ENCODE measurements at places on chromosomes 5 and 9.

DNA sequence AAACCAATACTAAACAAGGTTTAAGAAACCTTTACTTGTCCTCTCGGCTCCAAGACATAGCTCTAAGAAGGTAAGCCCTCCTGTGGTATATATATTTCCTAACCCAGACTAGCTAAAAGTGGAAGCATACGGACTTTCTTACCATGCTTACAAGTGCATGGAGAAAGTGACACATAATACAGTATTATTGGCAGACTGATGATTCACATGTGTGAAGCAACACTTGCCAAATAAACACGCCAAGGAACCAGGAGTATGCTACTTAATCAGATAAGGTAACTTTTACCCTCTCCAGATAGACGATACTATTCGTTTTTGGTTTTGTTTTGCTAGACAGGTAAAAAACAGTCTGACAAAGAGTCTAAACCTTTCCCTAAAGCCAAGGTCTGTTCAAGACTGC is 264.1 kb downstream of the MLLT3 start:
- DNase-seq: no peak

- DNase-seq: no peak
Measured at GRCh38 chr9:77975036-77975435, 56.6 kb downstream of the GNAQ start.

GRCh38 chr5:179269781-179270543 is 75.3 kb downstream of the ADAMTS2 start:
- no peak for DNase-seq

DNA sequence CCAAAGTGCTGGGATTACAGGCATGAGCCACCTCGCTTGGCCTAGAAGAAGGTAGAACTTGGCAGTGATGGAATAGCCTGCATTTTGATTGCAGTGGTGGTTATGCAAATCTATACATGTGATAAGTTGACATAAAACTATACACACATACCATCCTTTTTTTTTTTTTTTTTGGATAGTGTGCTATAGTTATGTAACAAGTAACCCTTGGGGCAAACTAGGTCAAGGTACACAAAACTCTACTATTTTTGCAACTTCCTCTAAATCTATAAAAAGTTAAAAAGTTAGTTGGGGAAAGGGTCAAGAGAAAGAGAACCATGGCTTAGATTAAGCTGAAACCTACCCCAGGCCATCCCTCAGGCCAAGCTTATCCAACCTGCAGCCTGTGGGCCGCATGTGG is 11.1 kb downstream of the TRIM14 start:
- no peak for DNase-seq

DNA sequence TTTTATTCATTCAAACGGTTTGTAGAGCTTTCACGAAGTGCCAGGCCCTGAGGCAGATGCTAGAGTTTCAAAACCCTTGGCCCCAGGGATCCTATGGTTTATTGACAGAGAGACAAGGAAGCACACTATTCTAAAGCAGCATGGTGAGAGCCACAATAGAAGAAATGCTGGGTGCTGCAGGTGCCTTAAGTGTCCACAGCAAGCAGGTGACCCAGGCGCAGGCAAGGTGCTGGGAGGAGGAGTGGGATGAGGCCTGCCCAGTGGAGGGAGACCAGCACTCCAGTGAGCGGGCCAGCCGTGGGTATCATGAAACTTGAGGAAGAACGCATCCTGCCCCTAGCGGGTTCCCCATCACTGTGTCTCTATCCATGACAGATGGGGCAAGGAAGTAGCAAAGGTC is 71.0 kb downstream of the OSMR start:
- no peak for DNase-seq

- DNase-seq: no peak
Measured at GRCh38 chr9:27514551-27514950, 9.5 kb upstream of the IFNK start.

GRCh38 chr5:36944607-36945225 is 68.1 kb downstream of the NIPBL start:
- no peak for DNase-seq

- DNase-seq: no peak
Measured at GRCh38 chr5:68962757-68963484, 130.9 kb upstream of the SLC30A5 start.

- DNase-seq: no peak
Measured at GRCh38 chr5:57947181-57947580, 464.6 kb upstream of the ACTBL2 start.

DNA sequence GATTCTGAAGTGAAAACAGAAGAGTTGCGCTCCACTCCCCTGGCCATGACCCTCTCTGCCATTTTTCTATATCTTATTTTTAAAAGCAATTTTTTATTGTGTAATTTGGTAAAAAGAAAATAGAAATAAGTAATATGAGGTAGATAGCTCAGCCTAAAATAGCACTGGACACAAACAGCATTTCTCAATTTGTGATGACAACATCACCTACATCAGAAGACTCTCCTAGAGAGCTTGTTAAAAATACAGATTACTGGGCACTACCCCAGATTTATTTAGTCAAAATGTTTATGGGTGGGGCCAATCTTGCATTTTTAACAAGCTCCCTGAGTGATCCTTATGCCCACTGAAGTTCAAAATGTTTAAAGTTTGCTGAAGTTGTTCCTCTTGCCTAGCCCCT is 40.5 kb upstream of the CCDC112 start:
- DNase-seq: no peak

DNA sequence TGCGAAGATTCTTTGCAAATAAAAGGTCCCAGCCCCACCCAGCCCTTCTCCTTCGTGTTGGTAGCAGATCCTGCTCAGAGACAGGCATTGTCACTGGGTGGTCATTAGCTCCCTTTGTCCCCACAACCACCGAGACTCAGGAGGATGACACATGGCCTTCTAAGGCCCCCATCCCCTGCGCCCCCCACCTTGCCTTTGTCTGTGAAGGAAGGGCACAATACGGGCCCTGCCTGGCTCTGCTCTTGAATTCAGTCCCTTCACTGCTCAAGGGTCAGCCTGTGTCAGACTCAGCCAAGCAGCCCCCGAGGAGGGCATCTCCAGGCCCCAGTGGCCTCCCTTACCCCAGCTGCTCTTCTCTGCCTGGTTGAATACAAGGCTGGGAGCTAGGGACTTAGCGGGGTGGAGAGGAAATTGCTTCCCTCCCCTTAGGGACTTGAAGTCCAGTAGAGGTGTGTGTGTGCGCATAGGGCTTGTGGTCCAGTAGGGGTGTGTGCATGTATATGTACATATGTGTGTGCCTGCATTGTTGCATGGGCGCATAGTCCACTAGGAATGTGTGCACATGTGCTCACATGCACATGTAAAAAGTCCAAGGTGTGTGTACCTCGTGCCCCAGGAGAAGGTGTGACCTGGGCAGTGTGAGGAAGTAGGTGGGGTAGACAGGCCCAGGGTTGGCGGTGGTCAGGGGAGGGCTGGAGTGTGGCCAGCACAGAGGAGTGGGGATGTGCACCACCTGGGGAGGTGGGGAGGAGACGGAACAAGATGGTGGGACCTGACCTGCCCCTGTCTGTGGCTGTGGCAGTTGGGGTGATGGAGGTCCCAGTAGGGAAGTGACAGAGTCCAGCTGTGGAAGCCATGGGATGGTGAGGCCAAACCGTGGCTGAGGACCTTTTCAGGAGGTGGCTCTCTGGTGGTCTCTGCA is 59.1 kb downstream of the PHF2 start:
- no peak for DNase-seq

DNA sequence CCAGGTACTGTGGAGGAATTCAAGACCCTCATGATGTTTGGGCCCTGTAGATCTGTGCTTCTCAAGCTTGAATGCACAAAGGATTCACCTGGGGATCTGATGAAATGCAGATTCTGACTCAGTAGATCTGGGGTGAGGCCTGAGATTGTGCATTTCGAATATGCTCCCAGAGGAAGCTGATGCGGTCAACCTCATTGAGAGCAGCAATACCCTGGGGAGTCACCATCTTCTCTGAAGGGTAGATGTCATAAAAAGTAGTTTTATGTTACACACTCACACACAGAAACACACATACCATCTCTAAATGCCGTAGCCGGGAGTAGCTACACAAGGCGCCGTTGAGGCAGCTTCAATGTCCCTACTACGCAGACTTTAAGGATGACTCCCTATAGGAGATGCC is 55.8 kb upstream of the CPEB4 start:
- DNase-seq: no peak

GRCh38 chr5:35741126-35741716 is 115.5 kb upstream of the IL7R start:
- no peak for DNase-seq

DNA sequence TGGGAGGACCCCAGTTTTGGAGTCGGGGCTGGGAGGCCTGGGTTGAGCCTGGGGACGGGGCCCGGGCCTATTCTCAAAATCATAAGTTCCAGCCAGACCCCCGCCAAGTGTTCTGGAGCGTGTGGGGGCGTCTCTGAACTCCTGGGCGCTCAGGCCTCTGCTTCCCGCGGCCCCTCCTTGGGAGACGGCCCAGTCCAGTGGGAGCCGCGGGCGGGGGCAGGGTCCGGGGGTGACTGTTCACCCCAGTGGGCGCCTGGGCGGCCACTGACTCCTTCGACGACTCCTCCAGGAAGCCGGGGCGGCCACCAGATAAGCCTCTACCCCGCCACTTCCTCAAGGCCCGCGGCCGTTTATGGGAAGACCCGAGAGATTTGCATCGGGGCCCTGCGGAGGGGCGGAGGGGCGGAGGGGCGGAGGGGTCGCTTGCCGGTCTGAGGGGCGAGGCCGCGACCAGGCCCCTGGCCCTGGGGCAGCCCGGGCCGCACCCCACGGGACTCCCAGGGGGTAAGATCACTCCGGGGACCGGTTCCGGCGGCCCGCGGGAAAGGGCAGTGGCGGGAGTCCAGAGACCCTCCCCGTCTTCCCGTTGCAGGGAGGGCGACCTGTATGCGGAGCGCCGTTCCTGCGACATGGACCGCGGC is 655 bp downstream of the TOR4A start:
- DNase-seq: no peak

- DNase-seq: no peak
Measured at GRCh38 chr5:134450374-134450773, 38.7 kb upstream of the CDKN2AIPNL start.

GRCh38 chr5:61162832-61163567 is 732 bp upstream of the SMIM15 start:
- DNase-seq: no peak

GRCh38 chr9:136856079-136856476 is 3.9 kb downstream of the MAMDC4 start:
- no peak for DNase-seq

GRCh38 chr9:129520082-129520481 is 100.8 kb downstream of the C9orf50 start:
- DNase-seq: no peak

GRCh38 chr5:124561451-124561850 is 185.0 kb downstream of the ZNF608 start:
- no peak for DNase-seq

DNA sequence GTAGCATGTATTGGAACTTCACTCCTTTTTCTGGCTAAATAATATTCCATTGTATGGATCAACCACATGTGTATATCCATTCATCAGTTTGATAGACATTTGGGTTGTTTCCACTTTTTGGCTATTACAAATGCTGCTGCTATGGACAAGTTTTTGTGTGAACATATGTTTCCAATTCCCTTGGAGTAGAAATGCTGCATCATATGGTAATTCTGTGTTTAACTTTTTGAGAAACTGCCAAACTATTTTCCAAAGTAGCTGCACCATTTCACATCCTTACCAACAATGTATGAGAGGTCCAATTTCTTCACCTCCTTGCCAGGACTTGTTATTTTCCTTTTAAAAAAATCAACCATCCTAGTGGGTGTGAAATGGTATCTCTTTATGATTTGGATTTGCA is 8.4 kb downstream of the FRRS1L start:
- no peak for DNase-seq

DNA sequence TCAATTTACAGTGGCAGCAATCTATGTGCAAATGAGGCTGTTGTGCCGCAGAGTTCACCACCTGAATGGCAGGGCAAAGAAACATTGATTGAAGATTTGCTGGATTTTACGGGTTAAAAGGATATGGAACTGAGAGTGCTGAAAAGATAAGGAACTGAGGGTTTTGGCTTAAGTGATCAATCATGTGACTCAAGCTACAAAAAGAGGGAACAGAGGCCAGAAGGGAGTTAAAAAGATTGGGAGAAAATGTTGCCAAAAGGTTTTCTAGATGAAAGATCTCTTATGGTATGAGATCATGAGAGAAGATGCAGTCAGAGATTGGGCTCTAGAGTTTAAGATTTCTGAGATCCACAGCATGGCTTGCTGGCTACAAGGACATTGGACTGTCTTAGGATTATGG is 7.9 kb upstream of the RIMOC1 start:
- DNase-seq: no peak

- DNase-seq: no peak
Measured at GRCh38 chr5:68343421-68343826, 127.9 kb downstream of the PIK3R1 start.

- no peak for DNase-seq
Measured at GRCh38 chr9:114300153-114300845, 22.6 kb upstream of the ORM1 start.

DNA sequence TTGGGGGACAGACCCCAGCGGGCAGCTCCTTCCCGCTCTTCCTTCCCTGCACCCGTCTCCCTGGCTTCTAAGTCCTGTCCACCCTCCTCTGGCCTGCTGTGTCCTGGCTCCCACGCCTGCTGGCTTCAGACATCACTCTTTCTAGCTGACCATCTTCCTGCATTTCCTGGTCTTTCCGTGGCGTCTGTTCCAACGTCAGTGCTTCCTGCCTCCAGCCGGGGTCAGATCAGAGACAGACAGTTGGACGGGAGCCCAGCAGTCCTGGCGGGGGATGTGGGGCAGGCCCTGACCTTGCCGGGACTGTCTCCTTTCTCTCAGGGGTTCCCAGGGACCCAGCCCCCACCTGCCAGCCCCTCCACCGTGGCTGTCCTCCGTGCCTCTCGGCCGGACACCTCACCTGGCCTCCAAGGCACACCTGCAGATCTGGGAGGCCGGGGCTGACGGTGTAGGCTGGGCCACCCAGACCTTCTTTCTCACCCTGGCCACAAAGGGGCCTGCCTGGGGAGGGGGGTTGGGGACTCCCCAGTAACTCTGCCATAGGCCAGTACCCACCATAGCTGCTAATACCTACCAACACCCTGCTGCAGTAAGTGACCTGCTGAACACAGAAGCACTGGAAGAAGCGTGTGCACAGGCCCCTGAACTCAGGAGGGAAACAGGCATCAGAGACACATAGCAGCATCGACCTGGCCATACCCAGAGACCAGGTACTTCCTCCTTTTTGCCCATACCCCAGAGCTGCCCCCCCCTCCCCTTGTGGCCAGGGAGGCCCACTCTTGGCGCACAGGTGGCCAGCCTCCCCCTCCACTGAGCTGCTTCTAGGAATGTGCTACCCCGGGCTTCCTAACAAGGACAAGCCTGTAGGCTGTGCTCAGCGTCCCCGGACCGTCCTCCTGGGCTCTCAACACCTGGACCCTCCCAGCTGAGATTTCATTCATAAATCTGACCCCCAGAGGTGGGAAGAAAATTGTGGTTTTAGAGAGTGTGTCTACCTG is 5.1 kb downstream of the NRARP start:
- no peak for DNase-seq
